ENCODE measurements at places on chromosomes 7 and 10.

GRCh38 chr7:92698237-92698841 is 108.1 kb upstream of the FAM133B start:
- DNase-seq, result no peak

GRCh38 chr7:158991824-158992621 is 135.7 kb downstream of the DYNC2I1 start:
- DNase-seq, result no peak

GRCh38 chr7:38177621-38178003 is 433 bp upstream of the STARD3NL start:
- DNase-seq, result no peak

DNA sequence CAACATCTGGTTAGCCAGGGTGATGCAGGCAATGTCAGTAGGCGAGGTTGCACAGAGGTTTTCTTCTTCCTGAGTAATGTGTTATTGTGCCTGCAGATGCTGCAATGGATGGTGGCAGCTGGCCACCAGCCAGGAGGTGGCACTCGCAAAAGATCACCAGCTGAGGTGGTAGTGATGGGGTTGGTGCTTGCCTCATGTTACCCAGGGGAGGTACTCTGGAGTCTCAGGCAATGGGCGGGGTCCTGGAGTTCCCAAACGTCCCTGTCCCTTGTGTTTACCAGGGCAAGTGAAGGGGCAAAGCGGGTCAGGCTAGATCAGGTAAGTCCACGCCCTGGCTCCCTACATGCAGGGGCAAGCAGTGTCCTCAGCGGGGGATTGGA is 21.1 kb downstream of the CLRN3 start:
- no peak for DNase-seq

- no peak for DNase-seq
Observed at GRCh38 chr7:28955718-28956607, 2.2 kb downstream of the TRIL start.

DNA sequence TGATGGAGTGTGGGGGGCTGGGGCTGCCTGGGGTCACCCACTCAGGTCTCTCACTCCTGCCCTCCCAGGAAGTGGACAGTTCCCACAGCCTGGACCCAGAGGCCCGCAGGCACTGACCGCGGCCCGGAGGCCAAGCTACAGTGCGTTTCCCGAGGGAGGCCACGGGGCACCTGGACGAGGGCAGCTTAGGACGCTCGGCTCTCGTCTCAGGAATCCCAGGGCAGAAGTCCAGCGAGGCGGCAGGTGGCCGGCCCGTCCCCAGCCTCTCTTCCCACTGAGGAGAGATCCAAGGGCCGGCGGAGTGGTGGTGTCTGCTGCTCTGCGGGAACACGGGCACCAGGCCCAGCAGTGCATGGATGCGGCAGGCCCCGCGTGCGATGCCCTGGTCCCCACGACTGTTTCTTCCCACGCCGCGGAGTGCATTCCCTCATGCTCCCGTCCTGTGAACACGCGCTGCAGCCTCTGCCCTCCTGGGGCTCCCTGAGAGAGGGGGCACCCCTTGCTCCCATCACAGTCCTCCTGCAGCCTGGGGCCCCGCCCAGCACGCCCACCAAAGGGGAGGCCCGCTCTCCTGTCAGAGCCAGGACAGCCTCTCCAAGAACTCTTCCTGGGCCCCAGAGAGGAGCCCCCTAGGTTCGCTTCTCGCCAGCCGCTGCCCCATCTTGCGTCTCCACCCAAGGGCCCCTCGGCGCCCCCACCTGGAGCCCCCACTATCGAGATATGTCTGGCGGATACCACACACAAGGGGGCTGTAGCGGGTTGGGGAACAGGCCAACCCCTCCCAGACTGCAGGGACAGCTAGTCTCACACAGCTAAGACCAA is 24.3 kb upstream of the GPR146 start:
- DNase-seq, result no peak

DNA sequence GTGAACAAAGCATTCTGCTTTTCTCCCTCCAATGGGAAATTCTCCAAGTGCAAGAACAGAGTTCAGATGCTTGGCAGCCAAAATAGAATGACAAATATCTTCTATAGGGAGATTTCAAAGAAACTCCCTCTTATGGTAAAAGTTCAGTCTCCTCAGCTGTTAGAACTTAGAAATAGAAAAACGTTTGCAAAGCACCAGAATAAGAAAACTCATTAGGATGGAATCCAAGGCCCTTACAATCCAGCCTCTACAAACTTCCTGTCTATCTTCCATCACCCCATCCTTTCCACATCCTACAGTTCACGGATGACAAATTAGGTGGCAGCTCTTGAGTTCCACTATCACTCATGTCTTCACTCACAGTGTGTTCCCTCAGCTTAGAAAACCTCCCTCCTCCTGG is 25.7 kb downstream of the FAM13C start:
- DNase-seq, result no peak

- no peak for DNase-seq
Observed at GRCh38 chr10:56805022-56805421, 444.0 kb upstream of the ZWINT start.

DNA sequence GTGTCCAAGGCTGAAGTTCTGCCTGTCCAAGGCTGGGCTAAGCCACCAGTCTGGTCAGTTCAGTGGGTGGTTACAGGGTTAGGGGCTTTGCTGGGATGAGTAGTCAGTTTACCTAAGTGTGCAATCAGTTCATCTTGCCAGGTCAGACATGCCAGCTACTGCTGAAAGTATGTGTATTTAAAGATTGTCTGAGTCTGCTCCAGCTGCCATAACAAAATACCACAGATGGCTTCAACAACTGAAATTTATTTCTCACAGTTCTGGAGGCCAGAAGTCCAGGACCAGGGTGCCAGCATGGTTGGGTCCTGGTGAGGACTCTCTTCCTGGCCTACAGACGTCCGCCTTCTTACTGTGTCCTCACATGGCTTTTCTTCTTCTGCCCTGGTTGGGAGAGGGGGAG is 52.4 kb upstream of the TNS3 start:
- DNase-seq, result no peak

GRCh38 chr7:151661587-151661986 is 141.9 kb upstream of the RHEB start:
- DNase-seq, result no peak

DNA sequence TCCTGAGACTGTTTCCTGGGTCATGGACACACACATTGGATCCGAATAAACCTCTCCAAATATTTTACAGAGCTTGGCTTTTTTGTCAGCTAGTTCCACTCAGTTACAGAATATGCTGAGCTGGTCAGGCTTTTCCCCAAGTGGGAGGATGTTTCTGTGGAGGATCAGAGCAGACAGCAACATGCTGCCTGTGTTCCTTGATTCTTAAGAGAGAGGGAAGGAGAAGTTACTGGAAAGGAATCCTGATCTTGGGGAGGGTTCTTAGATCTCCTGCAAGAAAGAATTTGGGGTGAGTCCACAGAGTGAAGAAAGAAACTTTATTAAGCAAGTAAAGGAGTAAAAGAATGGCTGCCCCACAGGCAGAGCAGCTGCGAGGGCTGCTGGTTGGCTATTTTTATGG is 76.8 kb upstream of the RPA3 start:
- no peak for DNase-seq

DNA sequence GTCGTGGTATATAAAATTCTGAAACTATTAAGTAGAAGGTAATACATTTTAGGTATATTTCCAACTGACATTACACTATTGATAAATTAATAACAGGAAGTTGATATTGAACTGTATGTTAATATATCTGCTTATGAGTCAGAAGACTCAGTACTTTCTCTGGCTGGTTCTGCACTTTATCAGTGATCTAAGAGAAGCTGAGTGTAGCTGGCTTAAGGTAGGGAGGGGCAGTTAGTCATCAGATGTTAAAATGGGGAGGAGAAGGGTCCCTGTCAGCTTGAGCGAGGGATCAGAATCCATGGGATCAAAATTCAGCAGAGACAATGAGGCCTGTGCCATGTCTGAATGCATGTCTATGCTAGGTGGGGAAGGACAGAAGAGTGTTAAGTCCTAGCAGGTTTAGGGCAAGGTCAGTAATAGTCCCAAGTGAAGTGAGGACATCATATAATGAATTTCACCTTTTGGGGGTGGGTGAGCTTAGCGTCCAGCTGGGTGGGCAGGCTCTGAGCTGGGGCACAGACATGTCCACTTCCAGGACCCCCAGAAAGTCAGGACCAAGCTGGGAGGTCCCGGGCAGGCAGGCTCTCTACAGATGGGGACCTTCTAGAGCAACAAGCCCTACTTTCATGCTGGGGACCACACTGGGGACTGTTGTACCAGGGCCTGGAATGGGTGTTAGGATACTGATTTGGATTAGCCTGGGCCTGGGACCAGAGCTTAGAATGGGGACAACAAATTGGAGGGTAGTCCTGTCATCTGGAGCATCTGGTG is 82.9 kb downstream of the WDFY4 start:
- DNase-seq, result no peak

- DNase-seq, result peak; percentile 37
Observed at GRCh38 chr7:24576171-24577025, 3.1 kb downstream of the PALS2 start.

DNA sequence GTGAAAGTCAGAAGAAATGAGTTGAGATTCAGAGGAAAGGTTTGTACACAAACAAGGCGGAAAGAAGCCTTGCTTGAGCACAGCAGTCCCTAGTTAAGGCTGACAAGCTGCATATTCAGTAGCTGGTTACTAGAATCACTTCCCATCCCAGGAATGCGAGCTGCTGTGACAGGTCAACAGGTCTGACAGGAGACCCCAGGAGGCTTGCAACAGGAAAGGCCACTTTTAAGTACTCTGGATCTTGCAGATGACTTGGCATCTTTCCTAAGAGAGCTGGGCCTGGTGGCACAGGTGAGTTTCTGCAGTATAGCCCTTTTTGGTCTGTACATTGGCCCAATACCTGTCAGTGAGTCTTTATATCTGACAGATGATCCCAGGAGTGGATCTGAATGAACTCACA is 35.7 kb upstream of the UNC5B start:
- DNase-seq, result no peak

- no peak for DNase-seq
Observed at GRCh38 chr7:122257056-122257455, 47.5 kb downstream of the FEZF1 start.

DNA sequence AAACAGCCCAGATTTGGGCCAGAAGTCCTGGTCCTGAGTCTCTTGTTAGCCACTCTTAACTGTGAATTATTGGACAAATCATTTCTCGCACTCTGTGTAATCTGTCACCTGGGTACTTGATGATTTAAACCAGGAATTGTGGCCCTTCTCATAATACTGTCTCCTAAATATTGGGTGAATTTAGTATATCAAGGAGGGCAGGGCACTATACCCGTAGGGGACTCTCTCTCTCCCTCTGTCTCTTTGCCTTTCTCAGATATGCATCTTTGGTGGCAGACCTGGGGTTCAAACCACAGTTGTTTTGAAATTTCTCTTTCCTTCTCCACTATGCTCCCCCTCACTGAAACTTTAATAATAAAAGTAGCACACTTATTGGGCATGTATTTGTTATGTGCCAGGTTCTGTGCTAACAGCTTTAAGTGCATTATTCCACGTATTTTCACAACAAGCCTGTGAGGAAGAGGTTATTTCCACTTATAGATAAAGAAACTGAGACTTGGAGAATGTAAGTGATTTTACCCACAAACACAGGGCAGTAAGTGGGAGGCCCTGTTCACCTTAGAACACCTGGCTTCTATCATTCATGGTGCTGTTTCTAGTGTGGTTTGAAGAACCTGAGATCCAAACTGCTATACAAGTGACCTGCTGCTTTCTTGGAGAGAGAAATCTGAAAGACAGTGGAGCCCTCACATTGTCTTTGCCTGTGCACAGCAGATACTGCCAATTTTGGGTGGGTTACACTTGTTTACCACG is 11.8 kb downstream of the FAS start:
- DNase-seq, result no peak

GRCh38 chr10:51109801-51110533 is 35.7 kb downstream of the PRKG1 start:
- no peak for DNase-seq

- DNase-seq, result no peak
Observed at GRCh38 chr7:84154991-84155781, 39.4 kb downstream of the SEMA3A start.

DNA sequence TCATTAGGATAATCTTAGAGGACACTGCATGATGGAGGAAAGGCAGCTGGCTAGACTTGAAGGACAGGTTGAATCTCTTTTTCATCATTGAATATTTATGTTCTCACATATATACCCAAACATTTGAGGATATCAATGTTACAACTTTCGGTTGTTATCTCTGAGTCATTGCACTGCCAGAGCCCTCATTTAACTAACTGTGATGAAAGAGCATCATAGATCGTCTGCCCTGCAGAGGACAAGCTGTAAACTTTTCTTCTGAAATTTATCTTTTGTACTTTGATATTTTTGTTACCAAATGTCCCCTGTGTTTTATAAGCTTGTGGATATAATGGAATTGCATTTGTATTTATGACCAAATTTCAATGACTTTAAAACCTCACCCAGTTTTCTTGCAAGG is 298.7 kb downstream of the PHF14 start:
- DNase-seq, result no peak

DNA sequence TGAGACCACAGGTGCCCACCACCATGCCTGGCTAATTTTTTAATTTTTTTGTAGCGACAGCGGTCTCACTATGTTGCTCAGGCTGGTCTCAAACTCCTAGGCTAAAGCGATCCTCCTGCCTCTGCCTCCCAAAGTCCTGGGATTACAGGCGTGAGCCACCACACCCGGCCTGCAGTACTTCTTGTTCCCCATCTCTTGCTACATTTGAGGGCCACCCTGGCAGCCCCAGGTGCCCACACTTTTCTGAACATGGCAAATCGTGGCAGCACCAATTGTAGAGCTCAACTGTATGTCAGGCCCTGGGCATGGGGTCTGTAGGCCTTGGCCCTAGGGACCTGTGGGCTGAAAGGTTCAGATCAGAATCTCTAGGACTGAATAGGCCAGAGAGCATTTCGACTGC is 25.1 kb upstream of the LIMK1 start:
- no peak for DNase-seq

DNA sequence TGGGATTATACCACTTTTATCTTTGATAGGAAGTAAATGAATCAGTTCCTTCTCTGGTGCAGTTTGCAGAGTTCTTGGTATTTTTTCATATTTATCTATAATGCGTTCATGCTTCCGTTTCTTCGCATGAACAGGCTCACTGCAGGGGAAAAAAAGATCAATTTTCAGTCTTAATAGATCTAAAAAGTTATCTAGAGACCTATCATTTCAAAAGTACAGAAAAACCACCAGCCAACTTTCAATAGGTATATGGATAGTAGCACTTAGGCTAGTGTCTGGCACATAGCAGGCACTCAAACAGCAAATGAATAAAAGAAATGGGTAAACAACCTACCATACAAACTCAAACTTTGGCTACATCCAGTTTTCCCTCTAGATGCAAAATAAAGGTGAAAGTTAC is 5.5 kb downstream of the NOC3L start:
- DNase-seq, result no peak

DNA sequence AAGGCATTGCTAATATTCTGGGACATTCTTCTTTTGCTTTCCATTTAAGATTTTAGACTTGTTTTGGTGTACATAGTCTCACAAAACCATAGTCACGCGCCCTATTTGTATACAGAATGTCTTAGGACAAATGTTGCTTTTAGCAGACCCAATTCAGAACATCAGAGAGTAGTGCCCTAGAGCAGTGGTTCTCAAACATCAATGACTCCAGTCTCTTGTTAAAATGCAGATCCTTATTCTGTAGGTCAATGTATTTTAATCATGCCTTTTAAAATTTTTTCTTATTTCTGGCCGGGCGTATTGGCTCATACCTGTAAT is 127.4 kb upstream of the EFCAB10 start:
- DNase-seq, result no peak
